ENCODE measurements at places on chromosomes 2 and 18.

DNA sequence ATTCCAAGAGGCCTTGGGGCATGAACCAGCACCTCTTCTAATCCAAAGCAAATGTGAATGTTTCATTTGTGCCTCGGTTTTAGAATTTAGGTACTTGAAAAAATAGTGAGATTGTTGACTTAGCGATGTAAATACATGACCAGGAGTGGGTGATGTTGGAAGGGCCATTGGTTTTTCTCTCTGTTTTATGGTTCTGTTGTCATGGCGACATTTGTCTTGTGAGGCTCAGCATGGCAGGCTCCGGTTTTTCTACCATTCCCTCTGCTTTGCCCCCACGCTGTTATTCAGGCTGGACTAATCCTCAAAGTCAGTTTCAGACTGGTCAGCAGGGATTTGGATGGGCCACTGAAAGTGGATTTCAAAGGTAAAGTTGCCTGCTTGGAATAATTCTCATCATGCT, 255.4 kb downstream of the ALPK2 start:
- DNase-seq, result no peak

DNA sequence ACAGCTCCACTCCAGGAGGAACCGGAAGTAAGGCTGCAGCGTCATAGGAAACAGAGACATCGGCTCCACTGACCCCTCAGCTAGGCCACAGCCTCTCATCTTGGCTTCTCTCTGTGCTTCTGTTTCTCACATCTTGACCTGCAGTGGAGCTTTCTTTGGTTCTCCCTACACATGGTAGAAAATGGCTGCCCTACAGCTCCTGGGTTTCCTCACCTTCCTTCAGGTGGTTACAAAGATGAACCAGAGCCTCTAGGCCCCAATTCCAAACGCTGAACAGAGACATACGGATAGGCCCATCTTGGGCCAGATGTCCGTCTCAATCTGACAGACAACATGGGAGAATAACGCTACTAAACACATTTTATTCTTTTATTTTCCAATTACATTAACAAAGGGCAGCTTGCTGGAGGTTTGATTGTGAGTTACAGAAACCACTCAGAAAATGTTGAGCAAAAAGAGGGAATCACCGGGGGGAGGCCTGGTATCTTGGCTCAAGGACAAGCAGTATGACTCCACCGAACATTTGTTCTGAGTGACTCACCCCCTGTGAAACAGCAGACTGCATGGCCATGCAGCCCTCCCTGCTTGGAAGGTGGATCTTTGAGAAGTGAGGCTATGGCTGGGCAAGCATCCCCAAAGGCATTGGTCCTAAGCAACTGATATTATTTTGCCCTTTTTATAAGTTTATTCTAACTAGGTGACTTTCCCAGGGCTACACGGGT, 303.5 kb downstream of the CDCA7 start:
- no peak for DNase-seq

DNA sequence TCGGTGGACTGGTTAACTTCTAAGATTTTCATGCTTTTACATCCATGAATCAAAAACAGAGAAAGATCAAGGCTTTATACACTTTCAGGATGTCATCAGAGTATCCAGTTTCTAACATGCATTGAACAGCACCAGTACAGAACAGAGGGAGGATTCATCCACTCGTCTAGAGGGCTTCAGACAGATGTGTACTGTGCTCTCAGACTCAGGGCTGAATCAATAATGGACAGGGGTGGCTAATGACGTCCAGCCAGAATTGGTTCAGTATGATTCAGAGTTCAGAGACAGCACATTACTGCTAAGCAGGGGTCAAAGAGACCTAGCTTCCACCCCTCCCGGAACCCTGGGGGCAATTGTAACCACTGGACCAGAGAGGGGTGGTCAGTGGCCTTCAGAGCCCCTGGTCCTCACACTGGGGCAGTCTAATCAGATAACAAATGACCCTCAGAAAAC, 37.3 kb downstream of the RNU4ATAC start:
- no peak for DNase-seq

- no peak for DNase-seq
Observed at GRCh38 chr2:104929663-104930062, 75.7 kb downstream of the POU3F3 start.

DNA sequence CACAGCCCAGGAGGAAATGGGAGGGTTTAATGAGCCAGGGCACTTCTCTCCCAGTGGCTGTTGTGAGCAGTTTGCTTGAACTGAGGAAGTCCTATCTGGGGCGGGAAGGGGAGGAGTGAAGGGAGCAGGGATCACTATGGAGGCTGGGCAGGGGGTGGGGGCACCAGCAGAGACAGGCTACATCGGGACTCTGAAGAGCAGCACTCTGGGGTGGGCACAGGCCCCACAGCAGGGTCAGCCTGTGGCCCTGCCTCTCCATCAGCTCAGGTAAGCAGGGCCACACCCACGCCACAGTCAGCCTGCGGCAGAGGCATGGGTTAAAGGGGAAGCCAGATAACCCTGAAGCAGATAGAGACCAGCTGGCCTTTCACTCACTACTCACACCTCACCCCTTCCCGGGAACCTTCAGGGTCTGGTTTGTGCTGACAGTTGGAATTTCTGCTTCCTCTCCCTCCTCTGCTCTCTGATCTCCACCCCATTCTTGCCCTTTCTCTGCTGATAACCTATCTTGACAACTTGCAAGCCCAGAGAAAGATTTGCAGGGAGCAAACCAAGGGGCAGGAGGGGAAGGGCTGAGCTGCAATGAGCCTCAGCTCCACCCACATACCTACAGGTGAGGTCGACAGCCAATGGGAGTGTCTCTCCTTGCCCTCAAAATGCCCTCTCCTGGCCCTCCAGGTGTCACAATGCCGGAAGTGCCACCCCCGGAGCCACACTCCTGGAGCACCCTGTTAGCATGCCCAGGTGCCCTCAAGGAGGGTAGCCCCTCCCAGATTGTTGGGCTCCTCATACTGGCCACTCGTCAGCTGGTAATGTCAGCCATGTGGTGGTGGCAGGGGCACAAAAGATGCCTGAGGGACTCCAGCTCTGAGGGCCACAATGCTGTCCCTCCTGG, 3.7 kb downstream of the SIGLEC15 start:
- peak; percentile 76 for DNase-seq

GRCh38 chr2:145759228-145759915, 1239.5 kb upstream of the ZEB2 start:
- no peak for DNase-seq

GRCh38 chr2:41836948-41837347, 210.9 kb upstream of the PKDCC start:
- DNase-seq, result no peak

DNA sequence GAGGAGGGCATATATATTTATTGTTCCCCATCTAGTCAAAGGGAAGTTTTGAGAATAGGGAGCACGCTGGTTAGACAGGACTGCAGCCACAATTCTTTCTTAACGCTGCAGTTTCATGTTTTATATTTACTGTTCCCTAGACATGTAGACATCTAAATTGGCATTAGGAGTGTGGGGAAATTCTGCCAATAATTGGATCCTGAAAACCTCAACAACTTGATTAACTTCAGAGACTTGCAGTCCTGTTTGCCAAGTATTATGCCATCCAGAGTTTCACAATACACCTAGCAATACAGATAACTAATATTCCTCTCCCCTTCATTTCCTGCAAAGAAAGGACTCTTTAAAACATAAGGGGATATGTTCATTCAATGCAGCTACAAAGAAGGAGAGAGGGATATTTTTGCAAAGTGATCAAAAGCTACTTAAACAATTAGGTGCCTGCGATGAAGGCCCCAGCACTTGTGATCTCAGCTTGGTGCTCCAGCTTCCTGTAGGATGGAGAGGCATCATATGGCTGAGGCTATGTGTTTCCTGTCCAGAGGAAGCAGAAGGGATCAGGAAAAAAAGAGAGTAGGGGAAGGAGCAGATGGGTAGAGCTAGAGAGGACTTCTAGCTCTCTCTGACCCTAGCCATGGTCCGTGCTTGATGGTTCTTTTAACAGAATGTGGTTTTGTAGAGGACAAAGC, 264.4 kb downstream of the MTX2 start:
- DNase-seq, result no peak

DNA sequence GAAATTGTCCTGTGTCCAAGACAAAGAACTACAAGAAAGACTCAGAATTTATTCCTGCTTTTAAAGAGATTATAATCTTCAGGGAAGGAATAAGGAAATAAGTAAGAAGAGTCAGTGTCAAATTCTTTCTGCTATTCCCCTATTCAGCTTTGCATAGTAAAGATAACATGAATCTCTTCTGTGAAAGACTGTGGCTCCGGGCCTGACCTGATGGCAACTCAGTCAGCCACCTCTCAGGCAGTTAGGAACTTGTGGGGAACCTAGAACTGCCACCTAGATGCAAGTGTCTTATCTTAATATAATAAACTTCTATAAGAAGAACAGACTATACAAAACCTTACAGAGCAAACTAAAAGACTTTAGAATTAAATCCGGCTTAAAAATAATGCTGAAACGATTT, 382.0 kb downstream of the RAD51AP2 start:
- DNase-seq, result no peak

DNA sequence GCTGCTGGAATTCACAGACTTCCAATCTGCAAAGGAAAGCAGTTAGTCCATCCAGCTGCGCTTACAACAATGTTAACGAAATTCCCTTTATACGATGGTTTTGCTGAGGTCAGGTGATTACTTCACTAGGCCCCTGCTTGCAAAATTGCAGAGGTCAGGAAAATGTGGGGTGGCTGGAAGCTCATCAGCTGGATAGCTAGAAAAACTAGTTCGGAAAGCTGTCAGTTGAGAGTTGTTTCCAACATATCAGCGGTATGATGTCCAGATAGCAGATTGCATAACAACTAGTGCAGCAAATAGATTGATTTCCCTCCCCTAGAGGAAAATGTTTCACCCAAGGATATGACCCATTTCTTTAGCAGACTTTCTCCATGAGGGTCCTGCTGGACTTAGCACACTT, 2021.1 kb upstream of the CELF4 start:
- DNase-seq, result no peak

- no peak for DNase-seq
Observed at GRCh38 chr18:3093624-3094337, 80.8 kb upstream of the LPIN2 start.

DNA sequence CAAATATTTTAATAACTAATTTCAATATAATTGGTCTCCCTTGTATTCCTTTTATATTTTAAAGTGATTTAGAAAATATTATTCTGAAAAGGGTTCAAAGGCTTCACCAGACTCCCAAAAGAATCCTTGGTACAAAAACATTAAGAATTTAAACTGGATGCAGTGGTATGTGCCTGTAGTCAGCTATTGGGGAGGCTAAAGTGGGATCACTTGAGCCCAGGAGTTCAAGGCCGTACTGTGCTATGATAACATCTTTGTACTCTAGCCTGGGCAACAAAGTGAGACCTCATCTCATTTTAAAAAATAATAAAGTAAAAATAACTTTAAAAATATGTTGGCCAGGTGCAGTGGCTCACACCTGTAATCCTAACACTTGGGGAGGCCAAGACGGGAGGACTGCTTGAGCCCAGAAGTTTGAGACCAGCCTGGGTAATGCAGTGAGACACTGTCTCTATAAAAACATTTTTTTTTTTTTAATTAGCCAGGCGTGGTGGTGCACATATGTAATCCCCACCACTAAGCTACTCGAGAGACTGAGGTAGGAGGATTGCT, 14.7 kb downstream of the NCL start:
- DNase-seq, result no peak

GRCh38 chr2:74292751-74293150, 50.5 kb downstream of the SLC4A5 start:
- DNase-seq, result no peak

DNA sequence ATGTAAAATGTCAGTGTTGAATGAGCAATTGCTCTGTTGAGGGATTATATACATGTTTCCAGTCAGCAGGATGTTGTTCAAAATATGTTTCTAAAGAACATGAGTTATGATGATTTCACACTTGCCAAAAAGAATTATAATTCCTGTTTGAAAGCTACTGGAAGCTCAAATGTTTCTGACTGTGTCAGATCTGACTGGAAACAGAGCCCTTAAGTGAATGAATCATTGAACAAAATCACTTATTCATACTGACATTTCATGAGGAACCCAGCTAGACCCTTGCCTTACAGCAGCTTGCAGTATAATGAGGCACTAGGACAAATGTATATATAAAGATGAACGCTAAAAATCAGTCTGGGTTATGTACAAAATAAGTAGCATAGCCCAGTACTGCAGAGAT, 35.4 kb upstream of the ITGAV start:
- DNase-seq, result no peak

DNA sequence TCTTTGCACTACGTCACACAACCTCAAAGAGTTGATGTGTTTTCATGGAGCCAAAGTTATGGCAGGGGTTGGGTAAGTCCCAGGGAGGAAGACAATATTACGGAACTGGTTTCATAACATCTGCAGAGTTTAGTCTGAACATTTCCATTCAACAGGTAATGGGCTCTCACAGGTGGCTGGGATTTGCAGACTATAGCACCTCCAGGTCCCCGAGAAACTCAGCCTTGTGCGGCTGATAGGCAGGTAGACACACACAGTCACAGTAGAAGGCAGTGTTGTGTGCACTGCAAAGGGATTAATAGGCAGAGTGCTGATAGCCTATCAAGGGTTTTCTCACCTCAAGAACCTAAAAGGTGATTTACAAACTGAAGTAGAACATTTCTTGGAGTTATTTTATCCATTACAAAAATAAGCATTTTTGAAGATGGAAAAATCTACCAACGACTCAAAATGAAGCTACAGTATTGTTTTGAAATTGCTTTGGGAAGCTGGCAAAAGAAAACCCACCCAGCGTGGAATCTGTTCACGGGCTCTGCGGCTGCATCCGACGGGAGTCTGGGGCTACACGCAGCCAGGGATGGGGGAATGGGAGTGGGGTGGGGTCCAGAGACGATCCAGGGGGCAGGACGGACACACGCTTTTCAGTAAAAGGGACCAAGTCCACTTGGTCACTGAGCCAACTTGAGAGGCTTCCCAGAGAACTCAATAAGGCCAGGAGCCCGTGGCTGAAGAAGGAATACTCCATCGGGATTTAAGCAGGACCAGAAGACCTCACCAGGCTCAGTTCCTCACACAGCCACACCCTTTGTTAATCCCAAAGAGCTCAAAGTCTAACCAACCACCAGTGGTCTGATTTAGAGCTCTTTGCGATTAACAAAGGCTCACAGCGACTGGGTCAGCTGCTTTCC, 82.9 kb downstream of the CHRNA1 start:
- no peak for DNase-seq

DNA sequence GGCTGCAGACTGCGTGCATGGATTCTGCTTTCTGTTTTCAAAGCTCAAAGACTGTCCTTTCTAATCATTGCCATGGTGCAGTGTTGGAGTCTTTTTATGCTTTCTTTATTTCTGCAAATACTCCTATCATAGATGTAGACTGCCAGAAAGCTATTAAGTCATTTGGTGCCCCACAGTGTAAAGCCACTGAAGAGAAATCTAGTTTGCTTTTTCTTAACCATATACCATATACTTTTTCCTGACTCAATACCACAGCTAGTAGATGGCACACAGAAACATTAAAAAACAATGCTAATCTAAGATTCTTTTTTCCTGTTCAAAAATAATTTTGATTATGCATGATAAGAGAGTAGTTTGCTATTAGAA, 109.9 kb upstream of the RAB27B start:
- no peak for DNase-seq

GRCh38 chr18:63992751-63993150, 22.9 kb downstream of the SERPINB8 start:
- DNase-seq, result no peak

GRCh38 chr18:31498574-31499524, 872 bp downstream of the DSG2 start:
- DNase-seq, result no peak
